ENCODE measurements at places on chromosomes 13 and 19. TPM values are rescaled to one million over a fixed set of nuclear protein-coding genes. Genes with fewer than 3 reads are reported as not detected.

GRCh38 chr19:36031308-36031707 lies 1.4 kb downstream of the CLIP3 start:
- no peaks in the 10 kb centered on the region for H3K36me3 ChIP-seq
- DNase-seq = no peak
- no peaks in the 10 kb centered on the region for H3K27me3 ChIP-seq
- peaks cover 6% of the 10 kb centered on the region for H3K4me1 ChIP-seq
- H3K4me3 ChIP-seq = no peak overlapping the region
- H3K27ac ChIP-seq = no peak overlapping the region

Gene FOSB
- total RNA-seq = 0.89 TPM

- peak; percentile 17 for DNase-seq
- H3K36me3 ChIP-seq = no peaks in the 10 kb centered on the region
- no peak overlapping the region for H3K4me3 ChIP-seq
- H3K27ac ChIP-seq = no peak overlapping the region
- no peaks in the 10 kb centered on the region for H3K27me3 ChIP-seq
- peaks cover 8% of the 10 kb centered on the region for H3K4me1 ChIP-seq
Measured at GRCh38 chr13:28624707-28625432, 34.1 kb upstream of the POMP start.

Gene KCNRG
- total RNA-seq = 3.3 TPM

GRCh38 chr13:41791056-41791455 lies 169.9 kb downstream of the VWA8 start:
- no peaks in the 10 kb centered on the region for H3K27me3 ChIP-seq
- H3K27ac ChIP-seq = no peak overlapping the region
- no peaks in the 10 kb centered on the region for H3K4me1 ChIP-seq

GRCh38 chr13:110114316-110114715 lies 192.6 kb downstream of the COL4A1 start:
- H3K27me3 ChIP-seq = no peaks in the 10 kb centered on the region
- no peak overlapping the region for H3K4me3 ChIP-seq
- no peak for DNase-seq
- no peaks in the 10 kb centered on the region for H3K36me3 ChIP-seq
- no peak overlapping the region for H3K27ac ChIP-seq

DNA sequence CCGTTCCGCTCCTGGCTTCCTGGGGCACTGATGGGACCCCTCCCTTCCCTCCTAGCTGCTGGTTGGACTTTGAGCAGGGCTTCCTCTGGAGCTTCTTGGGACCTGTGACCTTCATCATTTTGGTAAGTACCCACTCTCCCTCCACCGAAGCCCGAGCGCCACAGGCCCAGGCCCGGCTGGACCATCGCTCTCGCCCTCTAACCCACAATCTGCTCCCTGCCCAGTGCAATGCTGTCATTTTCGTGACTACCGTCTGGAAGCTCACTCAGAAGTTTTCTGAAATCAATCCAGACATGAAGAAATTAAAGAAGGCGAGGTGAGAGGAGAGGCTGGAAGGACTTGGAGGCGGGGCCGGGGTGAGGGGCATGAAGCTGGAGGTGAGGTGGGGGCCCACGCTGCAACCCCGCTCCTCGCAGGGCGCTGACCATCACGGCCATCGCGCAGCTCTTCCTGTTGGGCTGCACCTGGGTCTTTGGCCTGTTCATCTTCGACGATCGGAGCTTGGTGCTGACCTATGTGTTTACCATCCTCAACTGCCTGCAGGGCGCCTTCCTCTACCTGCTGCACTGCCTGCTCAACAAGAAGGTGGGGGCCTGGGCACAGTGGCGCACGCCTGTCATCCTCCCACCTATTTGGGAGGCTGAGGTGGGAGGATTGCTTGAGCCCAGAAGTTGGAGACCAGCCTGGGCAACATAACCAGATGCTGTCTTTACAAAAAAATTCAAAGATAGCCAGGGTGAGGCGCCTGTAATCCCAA lies 12.3 kb downstream of the DDX39A start:
- peak overlapping the region; percentile 87 for H3K27ac ChIP-seq
- H3K36me3 ChIP-seq = peaks cover 25% of the 10 kb centered on the region
- peaks cover 5% of the 10 kb centered on the region for H3K4me1 ChIP-seq
- no peak for DNase-seq
- no peak overlapping the region for H3K4me3 ChIP-seq

Gene TMEM255B
- total RNA-seq = 0.82 TPM

Gene ZNF850
- 41.1 TPM for total RNA-seq

DNA sequence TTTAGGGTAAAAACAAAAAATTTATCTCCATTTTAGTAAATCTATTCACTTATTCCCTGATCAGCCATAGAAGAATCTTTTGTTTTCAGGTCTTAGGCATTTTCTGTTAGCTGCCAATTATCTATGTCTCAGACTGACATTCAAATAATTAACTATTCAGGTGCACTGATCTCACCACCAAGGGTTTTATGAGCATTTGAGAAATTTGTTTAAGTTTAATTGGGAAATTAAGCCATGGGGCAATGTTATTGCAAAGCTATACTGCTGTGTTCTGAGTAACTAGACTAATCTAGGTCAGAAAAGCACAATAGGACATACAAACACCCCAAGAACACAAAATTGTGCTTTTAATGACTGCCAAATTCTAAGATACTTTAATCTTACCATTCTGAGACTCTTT lies 210.7 kb upstream of the EDNRB start:
- H3K4me3 ChIP-seq = no peak overlapping the region
- H3K4me1 ChIP-seq = peaks cover 6% of the 10 kb centered on the region
- no peak for DNase-seq
- no peaks in the 10 kb centered on the region for H3K36me3 ChIP-seq
- H3K27ac ChIP-seq = no peak overlapping the region

- H3K27ac ChIP-seq = no peak overlapping the region
- no peaks in the 10 kb centered on the region for H3K27me3 ChIP-seq
- no peak for DNase-seq
- H3K36me3 ChIP-seq = no peaks in the 10 kb centered on the region
Measured at GRCh38 chr13:21884965-21885567, 214.2 kb downstream of the FGF9 start.

Gene PSPN
- total RNA-seq = 0.93 TPM

Gene SLC6A16
- total RNA-seq = 0.31 TPM

GRCh38 chr13:100825557-100825956 lies 151.0 kb upstream of the TMTC4 start:
- peaks cover 10% of the 10 kb centered on the region for H3K4me1 ChIP-seq
- no peaks in the 10 kb centered on the region for H3K27me3 ChIP-seq
- DNase-seq = no peak
- H3K36me3 ChIP-seq = no peaks in the 10 kb centered on the region

All from GM23338 (cell line).